Aorta (tissue), 5 donors: ENCODE measurements at places on chromosomes 12 and 14. TPM values are rescaled to one million over a fixed set of nuclear protein-coding genes. Genes with fewer than 3 reads are reported as not detected.

Gene MYH6
- total RNA-seq = not detected

Gene KLRC2
- 0.65 TPM for total RNA-seq

Gene PDZRN4
- 11.2 TPM for total RNA-seq

Gene NEUROD4
- total RNA-seq = not detected

Gene C1S
- 1,087 TPM for total RNA-seq

Gene KRT84
- total RNA-seq = not detected

Gene NUP37
- 16.1 TPM for total RNA-seq

Gene ADSS1
- total RNA-seq = 44.8 TPM

Gene AKAP5
- total RNA-seq = 2.8 TPM

Gene CFAP54
- total RNA-seq = 2.2 TPM

Gene SDR9C7
- total RNA-seq = not detected

DNA sequence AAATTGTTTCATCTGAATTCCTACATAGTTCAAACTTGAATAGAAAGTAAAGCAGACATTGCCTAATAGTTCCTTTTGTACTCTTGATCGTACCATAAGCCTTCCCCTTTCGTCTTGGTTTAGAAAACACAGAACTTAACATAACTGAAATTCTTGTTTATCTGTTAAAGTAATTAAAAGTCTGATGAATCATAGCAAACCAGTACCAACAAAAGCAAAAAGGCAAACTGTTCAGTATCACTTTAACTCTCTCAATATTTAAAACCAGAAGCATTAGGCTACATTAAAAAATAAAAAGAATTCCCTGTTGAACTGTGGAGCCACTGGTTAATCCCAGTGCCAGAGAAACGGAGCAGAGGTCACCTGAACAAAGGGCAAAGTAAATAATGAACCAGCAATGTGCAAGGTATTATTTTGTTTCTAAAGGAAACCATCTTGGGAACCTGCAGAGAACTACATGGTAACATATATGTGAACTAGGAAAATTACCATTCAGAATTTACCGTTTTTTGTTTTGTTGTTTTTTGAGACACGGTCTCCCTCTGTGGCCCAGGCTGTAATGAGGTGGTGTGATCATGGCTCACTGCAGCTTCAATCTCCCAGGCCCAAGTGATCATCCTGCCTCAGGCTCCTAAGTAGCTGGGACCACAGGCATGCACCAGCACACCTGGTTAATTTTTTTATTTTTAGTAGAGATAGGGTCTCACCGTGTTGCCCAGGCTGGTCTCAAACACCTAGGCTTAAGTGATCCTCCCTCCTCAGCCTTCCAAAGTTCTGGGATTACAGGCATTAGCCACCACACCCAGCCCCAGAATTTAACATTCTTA, 17.1 kb upstream of the HIGD1C start:
- no peaks in the 10 kb centered on the region for H3K27me3 ChIP-seq
- DNase-seq = no peak
- H3K36me3 ChIP-seq = no peaks in the 10 kb centered on the region
- H3K4me1 ChIP-seq = peaks cover 3% of the 10 kb centered on the region
- H3K27ac ChIP-seq = peak overlapping the region; percentile 42
- no peak overlapping the region for H3K4me3 ChIP-seq

DNA sequence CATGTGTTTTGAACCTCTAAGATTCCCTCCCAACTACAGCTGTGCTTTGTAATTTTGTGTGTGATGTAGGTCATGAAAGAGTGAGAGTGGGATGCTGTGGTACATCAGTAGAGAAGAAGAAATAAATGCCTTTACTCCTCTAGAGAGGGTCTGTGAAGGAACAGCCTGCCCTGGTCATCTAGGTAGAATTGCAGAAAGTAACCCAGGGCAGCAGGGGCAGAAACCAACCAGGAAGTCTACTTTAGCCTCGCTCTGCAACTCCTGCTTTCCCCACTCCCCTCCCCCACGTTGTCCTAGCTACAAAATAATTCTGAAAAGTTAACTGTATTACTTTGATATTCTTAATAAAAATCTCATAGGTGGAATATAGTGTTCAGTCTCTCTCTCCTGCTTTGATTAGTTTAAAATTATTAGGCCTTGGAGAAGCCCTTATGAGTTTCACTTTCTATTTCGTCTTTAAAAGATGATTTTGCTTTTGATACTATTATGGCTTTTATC, 7.5 kb downstream of the TBK1 start:
- no peak for DNase-seq
- H3K4me1 ChIP-seq = no peaks in the 10 kb centered on the region
- no peaks in the 10 kb centered on the region for H3K36me3 ChIP-seq
- H3K4me3 ChIP-seq = no peak overlapping the region
- H3K27ac ChIP-seq = no peak overlapping the region

DNA sequence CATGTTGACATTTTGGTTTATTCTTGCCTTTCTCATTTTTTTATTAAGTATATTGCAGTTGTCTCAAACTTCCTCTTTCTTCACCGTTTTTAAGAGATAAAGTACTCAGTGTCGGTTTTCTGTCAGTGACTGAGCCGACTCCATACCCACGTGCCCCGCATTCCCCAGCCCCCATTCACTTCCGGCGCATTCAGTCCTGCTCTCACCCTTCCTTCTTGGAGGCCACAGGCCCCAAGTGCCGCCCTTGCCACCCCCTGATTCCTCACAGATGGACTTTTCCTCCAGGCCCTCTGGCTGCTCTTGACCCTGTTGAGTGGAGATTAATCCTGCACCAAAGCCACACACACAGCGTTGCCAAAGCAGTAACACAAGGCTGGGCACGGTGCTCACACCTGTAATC, 19.1 kb upstream of the DNAH10 start:
- no peak overlapping the region for H3K4me3 ChIP-seq
- H3K4me1 ChIP-seq = no peaks in the 10 kb centered on the region
- no peak for DNase-seq
- H3K27me3 ChIP-seq = no peaks in the 10 kb centered on the region

- no peak overlapping the region for H3K4me3 ChIP-seq
- H3K27ac ChIP-seq = no peak overlapping the region
- no peaks in the 10 kb centered on the region for H3K4me1 ChIP-seq
- no peaks in the 10 kb centered on the region for H3K36me3 ChIP-seq
- no peaks in the 10 kb centered on the region for H3K27me3 ChIP-seq
- no peak for DNase-seq
Measured at GRCh38 chr14:103108749-103109207, 14.3 kb downstream of the EXOC3L4 start.

- H3K36me3 ChIP-seq = peaks cover 10% of the 10 kb centered on the region
- DNase-seq = peak; percentile 86
- no peak overlapping the region for H3K27ac ChIP-seq
- H3K27me3 ChIP-seq = no peaks in the 10 kb centered on the region
- H3K4me1 ChIP-seq = no peaks in the 10 kb centered on the region
Measured at GRCh38 chr12:54352022-54352531, 12.2 kb downstream of the GPR84 start.

GRCh38 chr12:120332523-120332922, 4.9 kb upstream of the PLA2G1B start:
- DNase-seq = no peak
- H3K4me3 ChIP-seq = no peak overlapping the region
- H3K4me1 ChIP-seq = no peaks in the 10 kb centered on the region

DNA sequence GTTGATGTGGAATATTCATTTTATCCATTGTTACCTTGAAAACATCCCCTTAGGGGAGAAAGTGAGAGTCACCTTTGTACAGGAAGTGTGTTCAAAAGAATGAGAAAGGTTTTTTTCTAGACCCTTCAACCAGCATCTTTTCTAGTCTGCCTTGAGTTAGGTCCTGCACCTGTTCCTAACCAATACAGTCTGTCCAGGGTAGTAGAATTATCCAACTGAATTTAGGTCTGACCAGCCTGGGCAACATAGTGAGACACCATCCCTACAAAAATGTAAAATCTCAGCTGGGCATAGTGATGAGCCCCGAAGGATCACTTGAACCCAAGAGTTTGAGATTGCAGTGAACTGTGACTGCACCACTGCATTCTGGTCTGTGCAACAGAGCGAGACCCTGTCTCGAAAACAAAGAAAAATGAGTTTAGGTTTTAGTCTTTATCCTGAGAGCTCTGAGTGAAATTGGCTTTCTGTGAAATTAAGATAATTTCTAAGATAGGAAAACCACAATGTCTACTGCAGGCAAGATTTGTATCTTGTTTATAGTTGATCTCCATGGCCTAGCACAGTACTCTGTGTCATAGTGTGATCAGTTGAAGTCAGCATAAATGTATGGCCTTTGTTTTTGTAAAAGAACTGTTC, 25.2 kb downstream of the ARHGAP5 start:
- no peak overlapping the region for H3K4me3 ChIP-seq
- no peak overlapping the region for H3K27ac ChIP-seq
- no peak for DNase-seq
- H3K27me3 ChIP-seq = no peaks in the 10 kb centered on the region
- no peaks in the 10 kb centered on the region for H3K4me1 ChIP-seq
- H3K36me3 ChIP-seq = no peaks in the 10 kb centered on the region

DNA sequence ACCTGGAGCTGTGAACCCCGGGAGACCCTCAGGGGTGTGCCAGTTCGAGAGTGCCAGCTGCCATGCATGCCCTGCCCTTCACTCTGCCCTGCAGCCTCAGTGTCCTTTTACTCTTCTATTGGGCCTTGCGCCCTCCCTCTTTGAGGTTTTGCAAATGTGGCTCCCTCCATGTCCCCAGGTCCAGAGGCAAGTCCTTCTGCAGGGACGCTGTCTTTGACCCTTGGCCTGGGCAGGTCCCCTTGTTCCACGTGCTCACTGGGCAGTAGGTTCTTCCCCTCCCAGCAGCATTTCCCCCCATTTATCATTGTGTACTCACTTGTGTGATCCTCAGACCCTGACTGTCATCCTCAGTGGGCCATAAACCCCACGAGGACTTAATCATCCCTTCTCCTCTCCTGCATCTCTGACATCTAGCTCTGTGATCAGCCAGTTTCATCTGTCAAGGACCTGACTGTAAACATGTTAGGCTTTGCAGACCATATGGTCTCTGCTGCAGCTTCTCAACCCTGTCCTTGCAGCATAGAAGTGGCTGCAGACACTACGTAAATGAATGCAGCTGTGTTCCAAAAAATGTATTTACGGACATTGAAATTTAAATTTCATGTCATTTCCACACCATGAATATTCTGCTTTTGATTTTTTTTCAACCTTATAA, 36.6 kb downstream of the TSPAN9 start:
- H3K4me3 ChIP-seq = no peak overlapping the region
- H3K27ac ChIP-seq = no peak overlapping the region
- H3K4me1 ChIP-seq = no peaks in the 10 kb centered on the region
- no peaks in the 10 kb centered on the region for H3K36me3 ChIP-seq
- DNase-seq = no peak

- no peaks in the 10 kb centered on the region for H3K4me1 ChIP-seq
- H3K4me3 ChIP-seq = no peak overlapping the region
- no peaks in the 10 kb centered on the region for H3K36me3 ChIP-seq
- no peak for DNase-seq
- no peaks in the 10 kb centered on the region for H3K27me3 ChIP-seq
Measured at GRCh38 chr12:121365416-121366062, 13.3 kb upstream of the ANAPC5 start.

GRCh38 chr14:48616931-48617330, 941.5 kb upstream of the MDGA2 start:
- H3K27me3 ChIP-seq = no peaks in the 10 kb centered on the region
- H3K27ac ChIP-seq = no peak overlapping the region
- no peak for DNase-seq
- no peak overlapping the region for H3K4me3 ChIP-seq
- H3K4me1 ChIP-seq = no peaks in the 10 kb centered on the region

DNA sequence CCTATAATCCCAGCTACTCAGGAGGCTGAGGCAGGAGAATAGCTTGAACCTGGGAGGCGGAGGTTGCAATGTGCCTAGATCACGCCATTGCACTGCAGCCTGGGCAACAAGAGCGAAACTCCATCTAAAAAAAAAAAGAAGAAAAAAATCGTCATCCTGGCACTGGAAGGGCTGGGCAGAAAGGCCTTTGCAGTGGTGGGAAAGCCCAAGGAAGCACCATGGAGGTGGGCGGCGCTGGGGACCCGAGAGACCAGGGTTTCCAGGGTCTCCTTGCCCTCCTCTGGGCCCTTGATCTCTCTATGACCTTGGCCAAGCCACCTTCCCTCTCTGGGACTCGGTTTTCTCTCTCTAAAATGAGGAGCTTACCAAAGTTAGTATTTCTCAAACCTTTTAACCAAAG, 65.4 kb downstream of the LGMN start:
- H3K27ac ChIP-seq = no peak overlapping the region
- H3K36me3 ChIP-seq = no peaks in the 10 kb centered on the region
- H3K4me1 ChIP-seq = no peaks in the 10 kb centered on the region
- no peaks in the 10 kb centered on the region for H3K27me3 ChIP-seq
- H3K4me3 ChIP-seq = no peak overlapping the region
- DNase-seq = peak; percentile 15

DNA sequence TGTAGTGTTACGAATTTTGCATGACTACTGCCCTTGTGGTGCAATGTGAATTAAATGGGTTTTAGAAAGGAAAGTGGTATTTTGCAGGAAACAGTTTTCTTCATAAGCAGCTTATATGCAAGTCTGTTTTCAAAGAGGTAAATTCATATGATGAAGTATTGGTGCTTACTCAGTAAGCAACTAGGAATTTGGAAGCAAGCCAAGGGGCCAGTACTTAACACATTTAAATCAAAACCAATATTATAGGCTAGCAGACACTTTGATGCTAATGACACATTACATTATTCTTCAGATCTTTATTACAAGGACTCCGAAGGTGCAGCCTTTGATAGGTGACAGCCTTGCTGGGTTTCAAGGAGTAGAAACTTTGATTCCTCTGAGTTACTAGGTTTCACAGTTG, 23.1 kb downstream of the MGAT4C start:
- DNase-seq = no peak
- H3K4me3 ChIP-seq = no peak overlapping the region
- H3K36me3 ChIP-seq = no peaks in the 10 kb centered on the region
- no peaks in the 10 kb centered on the region for H3K4me1 ChIP-seq

GRCh38 chr12:2198542-2198941, 145.8 kb downstream of the CACNA1C start:
- H3K4me3 ChIP-seq = no peak overlapping the region
- no peak overlapping the region for H3K27ac ChIP-seq
- H3K4me1 ChIP-seq = no peaks in the 10 kb centered on the region
- no peaks in the 10 kb centered on the region for H3K27me3 ChIP-seq
- H3K36me3 ChIP-seq = no peaks in the 10 kb centered on the region

- no peak for DNase-seq
- H3K36me3 ChIP-seq = no peaks in the 10 kb centered on the region
- no peaks in the 10 kb centered on the region for H3K4me1 ChIP-seq
- no peak overlapping the region for H3K4me3 ChIP-seq
- H3K27me3 ChIP-seq = no peaks in the 10 kb centered on the region
Measured at GRCh38 chr14:94113908-94114588, 3.5 kb downstream of the IFI27 start.

DNA sequence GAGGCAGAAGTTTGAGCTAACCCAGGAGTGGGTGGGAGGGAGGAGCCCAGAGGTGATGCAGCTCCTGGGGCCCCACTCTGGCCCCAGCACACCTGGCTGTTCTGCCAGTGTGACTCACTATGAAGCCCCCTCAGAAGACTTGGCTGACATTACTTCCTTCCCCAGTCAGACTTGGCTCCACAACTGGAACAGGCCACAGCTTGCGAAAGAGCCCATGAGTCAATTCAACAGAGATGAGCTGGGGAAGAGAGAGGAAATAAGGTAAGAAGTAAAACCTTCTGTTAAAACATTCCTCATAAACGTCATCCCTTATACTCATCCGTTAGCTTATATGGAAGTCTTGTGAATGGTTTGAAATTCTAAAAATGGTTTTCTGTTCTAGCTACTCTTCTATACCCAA, 245.9 kb downstream of the ADAMTS20 start:
- no peaks in the 10 kb centered on the region for H3K36me3 ChIP-seq
- no peaks in the 10 kb centered on the region for H3K4me1 ChIP-seq
- H3K27me3 ChIP-seq = no peaks in the 10 kb centered on the region
- no peak overlapping the region for H3K27ac ChIP-seq

GRCh38 chr12:112330706-112331105, 51.5 kb downstream of the HECTD4 start:
- no peak for DNase-seq
- H3K36me3 ChIP-seq = no peaks in the 10 kb centered on the region
- no peaks in the 10 kb centered on the region for H3K4me1 ChIP-seq
- no peak overlapping the region for H3K27ac ChIP-seq
- H3K27me3 ChIP-seq = no peaks in the 10 kb centered on the region
